ENCODE measurements at places on chromosomes 6 and 20.

DNA sequence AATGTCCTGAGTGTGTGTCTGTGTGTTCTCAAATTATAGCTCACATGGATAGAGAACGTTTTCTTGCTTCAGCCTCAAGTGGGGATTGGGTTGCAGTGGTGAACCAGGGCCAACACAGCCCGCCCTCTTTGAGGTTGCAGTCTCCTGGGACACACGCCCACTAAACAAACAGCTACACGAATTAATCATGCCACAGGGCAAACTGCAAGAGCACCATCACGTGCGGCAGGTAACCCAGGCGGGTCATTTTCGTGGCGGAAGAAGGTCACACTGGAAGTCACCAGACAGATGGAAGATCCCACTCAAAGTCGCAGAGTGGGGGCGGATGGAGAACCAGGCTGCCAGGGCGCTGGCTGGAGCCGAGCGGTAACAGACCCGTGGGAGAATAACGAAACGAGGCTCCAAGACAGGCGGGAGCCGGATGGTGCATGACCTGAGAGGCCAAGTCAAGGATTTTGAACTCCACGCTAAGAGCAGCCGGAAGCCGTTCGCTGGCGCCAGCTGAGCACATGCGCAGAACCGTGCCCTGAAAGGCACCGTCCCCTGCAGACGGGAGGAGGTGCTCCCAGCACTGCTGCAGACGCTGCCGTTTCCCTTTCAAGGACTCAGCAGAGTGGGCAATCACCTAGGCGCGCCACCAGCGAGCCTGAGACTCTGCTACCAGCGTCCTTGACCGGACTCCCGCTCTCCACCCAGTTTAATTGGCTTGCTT lies 10.7 kb downstream of the DLL1 start:
- no peak for DNase-seq

DNA sequence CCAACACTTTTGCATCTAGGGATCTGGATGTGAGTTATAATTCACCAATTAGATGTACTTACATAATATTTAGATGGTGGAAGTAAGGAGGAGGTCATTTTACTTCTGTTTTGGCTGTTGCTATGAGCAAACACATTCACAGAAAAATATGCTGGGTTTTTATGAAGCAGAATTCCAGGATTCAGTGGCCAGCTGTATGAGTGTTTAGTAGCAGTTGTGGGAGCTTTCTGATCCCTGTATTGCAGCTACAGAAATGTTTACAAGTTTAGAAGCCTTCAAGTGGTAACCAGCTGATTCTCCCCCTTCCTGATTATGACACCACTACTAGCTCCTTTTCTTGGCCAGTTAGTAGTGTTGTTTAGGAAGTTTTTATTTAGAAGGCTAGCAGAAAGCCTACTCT lies 177.0 kb downstream of the TENT5A start:
- no peak for DNase-seq

DNA sequence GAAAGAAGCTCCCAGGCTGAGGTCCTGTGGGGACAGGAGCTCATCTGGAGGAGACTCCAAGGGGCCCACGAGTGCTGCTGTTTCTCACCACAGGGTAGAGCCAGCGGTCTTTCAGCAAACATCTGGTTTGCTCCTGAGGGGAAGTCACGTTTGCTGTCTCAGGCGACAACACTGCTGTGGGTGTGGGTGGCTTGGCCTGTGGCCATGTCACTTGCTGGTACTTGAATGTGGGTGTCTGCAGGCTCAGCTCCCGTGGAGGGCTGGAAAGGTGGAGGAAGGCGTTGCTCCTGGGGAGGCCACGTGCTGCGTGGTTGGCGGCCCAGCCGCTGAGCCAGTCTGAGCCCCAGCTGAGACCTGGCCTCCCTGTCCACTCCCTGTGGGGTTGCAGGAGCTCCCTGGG lies 52.8 kb upstream of the MPC1 start:
- no peak for DNase-seq

DNA sequence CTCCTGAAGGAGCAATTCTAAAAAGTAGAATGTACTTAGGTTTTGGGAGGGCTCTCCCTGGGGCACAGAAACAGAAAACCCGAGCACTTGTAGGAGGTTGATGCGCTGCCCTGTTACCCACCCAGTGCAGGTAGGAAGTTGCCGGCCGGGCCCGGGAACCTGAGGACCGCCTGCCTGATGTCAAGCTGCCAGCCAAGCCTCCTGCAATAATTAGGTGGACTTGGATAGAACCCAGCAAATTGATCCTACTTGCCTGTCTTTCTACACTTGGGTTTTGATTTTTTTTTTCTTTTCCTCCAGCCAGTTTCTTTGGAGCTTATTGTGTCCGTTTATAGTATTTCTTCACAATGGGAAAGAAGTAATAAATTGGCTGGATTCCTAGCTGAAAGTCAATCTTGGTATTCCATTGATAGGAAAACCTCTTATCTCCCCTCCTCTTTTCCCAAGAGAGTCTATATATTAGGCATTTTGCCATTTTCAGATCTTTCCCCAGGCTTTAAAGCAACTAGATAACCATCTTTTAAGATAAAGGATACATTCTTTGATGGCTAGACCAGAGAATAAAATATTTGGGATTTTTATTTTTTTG lies 78.3 kb upstream of the FYN start:
- no peak for DNase-seq

DNA sequence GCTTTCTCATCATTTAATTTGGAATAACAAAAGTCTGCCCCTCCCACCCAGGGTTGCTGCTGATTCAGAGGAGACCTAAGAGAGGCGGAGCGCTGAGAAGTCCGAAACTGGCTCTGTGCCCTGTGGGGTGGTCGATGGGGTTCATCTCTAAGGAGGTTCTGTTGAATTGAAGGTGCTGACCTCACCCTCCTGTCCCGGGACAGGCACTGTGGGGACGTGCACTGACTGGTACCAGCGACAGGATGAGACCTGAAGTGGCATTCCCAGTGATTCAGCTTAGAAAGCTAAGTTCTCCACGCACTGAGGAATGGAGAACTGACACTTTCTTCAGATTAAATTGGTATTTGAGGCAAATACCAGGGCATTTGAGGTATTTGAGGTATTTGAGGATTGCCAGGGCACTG lies 1.3 kb downstream of the GUCA1B start:
- DNase-seq: no peak

- no peak for DNase-seq
Measured at GRCh38 chr20:62590309-62591121, 51.8 kb upstream of the SLCO4A1 start.

DNA sequence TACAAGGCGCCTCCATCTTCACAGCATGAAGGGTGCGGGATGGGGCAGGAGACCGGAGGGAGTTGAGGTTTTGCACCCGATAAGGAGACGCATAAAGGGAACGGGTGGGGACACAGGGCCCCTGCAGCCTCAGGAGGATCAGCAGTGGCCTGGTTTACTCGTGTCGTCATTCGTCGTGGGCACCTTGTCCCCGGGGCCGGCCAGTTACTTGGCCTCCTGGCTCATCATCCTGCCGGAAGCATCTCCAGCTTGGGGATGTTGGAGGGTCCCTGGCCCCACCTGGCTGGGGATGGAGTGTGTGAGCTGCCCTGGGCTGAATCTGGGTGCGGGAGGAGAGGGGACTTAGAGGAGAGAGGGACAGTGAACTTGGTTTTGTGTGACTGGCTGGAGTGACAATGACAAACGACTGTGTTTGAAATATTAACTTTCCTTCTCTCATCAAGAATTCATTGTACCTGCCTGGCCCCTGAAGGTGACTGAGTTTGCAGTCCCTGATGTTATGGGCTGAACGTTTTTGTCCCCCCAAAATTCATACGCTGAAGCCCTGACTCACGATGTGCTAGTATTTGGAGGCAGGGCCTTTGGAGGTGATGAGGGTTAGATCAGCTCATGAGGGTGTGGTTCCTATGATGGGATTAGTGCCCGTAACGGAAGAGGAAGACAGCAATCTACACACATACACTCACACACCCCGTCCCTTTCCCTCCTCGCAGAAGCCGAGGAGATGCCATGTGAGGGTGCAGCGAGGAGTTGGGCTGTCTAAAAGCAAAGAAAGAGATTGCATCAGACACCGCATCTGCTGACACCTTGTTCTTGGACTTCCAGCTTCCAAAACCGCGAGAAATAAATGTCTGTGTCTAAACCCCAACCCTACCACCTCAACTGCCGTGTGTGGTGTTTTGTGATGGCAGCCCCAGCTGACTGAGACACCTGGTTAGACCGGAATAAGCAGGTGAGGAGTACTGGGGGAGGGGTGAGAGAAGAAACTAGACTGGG lies 65.0 kb upstream of the MAP3K4 start:
- no peak for DNase-seq

- DNase-seq: no peak
Measured at GRCh38 chr6:133358574-133359150, 117.5 kb downstream of the EYA4 start.

GRCh38 chr6:107330168-107330567 lies 129.2 kb downstream of the PDSS2 start:
- no peak for DNase-seq

DNA sequence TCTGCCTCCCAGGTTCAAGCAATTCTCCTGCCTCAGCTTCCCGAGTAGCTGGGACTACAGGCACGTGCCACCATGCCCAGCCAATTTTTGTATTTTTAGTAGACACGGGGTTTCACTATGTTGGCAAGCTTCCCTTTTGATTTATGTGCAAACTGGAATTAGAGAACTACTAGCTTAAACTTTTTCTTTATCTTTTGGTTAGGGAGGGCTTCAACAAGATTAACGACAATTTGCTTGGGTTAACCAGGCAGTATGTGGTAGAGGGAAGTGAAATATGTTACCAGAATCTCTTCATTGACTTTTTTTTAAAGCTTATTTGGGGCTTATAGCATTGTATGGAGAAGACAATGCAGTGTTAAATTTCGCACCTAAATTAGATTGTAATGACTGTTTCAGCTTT lies 9.0 kb downstream of the MYO6 start:
- no peak for DNase-seq

DNA sequence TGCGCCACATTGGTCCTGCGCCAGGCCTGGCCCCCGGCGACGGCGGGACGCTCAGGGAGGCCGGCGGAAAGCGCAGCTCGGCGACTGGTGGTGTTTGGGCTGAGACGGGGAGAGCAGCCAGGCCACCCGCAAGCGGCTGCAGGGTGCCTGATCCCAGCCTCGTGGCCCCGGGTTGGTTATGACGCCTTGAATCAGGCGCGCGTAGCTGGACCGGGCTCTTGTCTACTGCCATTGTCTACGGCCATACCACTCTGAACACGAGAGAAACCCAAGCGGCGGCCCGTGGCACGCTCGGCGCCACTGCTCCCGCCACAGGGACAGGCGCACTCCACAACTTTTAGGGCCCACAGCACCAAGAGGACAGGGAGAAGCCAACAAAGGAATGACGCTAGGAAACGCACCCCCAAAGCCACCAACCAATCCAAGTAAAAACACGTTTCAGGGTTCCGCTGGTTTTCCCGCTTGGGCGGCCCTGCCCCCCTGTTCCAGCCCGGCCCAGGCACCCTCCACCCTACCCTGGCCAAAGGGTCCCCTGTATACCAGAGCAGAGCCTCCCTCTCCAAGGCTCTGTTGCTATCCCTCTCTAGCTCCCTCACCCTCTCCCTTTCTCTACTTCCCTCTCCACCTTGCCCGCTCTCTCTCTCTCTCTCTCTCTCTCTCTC lies 1849.3 kb upstream of the DEFB115 start:
- DNase-seq: no peak

GRCh38 chr20:19211661-19212468 lies 577 bp upstream of the SLC24A3 start:
- DNase-seq: peak; percentile 86

DNA sequence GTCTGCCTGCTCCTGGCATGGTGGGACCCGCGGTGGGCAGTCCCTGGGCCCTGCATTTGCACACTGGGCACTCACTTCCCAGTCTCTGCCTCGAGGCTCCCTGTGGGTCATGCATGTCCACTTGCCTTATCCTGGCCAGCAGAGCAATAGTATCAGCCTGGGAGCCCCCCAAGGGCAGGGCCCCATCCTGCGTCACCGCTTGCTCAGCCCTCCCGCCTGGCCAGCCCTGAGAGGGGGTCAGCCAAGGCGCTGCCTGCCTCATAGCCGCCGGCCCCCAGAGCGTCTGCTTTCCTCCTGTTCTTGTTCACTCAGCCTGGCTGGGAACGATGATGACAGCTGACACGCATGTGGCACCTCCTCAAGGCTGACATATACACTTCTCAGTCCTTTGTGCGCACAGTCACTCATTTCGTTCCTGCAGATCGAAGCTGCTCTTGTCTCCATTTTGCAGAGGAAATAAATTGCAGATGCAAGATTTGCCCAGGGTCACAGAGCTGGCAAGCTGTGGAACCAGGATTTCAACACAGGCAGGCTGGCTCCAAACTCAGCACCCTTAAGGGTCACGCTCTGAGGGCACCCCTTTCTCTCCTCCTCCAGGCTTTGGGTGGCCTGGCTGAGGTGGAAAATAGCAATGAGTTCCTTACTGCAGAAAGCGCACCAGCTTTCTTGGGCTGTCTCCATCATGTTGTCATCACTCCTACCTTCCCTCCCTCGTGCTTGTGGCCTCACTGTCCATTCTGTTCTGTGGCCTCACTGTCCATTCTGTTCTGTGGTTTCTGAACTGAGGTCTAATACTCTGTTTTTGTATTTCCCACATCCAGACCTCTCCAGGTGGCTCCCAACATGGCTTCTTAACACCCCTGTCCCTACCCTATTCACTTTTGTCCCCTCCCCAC lies 17.2 kb downstream of the KCNK17 start:
- no peak for DNase-seq

DNA sequence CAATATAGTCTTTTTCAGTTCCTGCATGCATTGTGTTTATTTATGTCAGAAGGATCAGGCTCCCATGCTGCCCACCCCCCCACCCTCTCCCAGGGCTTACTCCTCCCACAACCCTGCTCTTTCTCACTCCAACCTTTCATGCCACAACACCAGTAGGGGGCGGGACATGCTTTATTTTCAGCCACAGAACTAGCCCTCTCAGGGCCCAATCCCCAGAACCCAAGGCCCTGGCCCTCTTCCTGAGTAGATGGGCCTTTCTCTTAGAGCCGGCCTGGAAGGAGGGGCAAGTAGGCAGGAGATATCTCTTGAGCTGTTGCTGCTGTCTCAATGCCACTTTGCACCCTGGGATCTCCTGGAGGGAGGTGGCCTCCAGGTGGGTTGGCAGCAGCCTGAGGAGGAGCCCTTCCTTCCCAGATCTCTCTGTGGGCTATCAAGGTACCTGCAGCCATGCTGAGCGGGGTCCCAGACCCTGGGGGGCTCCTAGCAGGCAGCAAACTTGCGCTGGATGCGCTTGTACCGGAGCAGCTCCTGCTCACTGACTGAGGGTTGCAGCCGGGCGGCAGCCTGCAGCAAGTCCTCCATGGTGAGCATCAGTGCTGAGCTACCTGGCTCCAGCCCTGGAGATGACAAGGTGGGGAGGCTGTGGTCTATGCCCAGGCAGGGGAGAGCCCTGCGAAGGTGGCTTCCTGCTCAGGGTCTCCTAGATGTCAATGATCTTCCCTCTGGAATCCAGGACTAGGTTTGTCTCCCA lies 3.5 kb downstream of the GNMT start:
- peak; percentile 16 for DNase-seq

DNA sequence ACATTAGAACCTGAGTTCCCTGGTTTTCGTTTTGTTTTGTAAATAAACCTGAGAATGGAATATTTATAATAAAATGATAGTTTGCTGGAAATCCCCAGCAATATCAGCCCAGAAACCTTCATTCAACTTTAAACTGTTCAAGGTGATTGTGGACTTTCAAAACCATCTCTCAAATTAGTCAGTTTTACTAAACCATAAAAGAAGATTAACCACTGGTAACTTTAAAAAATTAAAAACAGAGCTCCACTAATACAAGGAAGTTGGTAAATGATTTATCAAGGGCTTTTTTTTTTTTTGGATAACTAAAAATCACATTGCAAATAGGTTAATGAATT lies 10.0 kb downstream of the MBOAT1 start:
- DNase-seq: no peak

- DNase-seq: no peak
Measured at GRCh38 chr6:134909701-134910592, 40.0 kb downstream of the ALDH8A1 start.

- no peak for DNase-seq
Measured at GRCh38 chr20:53944796-53945195, 125.6 kb downstream of the BCAS1 start.

Measured in spinal cord (tissue), 10 donors.